ENCODE measurements at places on chromosomes 13 and 19. TPM values are rescaled to one million over a fixed set of nuclear protein-coding genes. Genes with fewer than 3 reads are reported as not detected.

TMEM38A gene
- total RNA-seq, result 3.5 TPM

MEIOSIN gene
- not detected for total RNA-seq

MAMSTR gene
- 0.90 TPM for total RNA-seq

ELF1 gene
- 56.2 TPM for total RNA-seq

JOSD2 gene
- 31.7 TPM for total RNA-seq

NAPA gene
- total RNA-seq, result 83.8 TPM

GRCh38 chr13:54637366-54637765, 1608.8 kb downstream of the OLFM4 start:
- DNase-seq, result no peak

- peak; percentile 63 for DNase-seq
Observed at GRCh38 chr19:46610851-46611770, 10.0 kb downstream of the CALM3 start.

GRCh38 chr13:70339738-70340137, 231.5 kb upstream of the KLHL1 start:
- no peak for DNase-seq

- peak; percentile 99 for DNase-seq
Observed at GRCh38 chr19:12294249-12295158, at the start of gene ZNF44. Gene ZNF44, minus strand, starts transcription at chr19:12294883. Its CDS starts 189 bp downstream, at chr19:12294694.

DNA sequence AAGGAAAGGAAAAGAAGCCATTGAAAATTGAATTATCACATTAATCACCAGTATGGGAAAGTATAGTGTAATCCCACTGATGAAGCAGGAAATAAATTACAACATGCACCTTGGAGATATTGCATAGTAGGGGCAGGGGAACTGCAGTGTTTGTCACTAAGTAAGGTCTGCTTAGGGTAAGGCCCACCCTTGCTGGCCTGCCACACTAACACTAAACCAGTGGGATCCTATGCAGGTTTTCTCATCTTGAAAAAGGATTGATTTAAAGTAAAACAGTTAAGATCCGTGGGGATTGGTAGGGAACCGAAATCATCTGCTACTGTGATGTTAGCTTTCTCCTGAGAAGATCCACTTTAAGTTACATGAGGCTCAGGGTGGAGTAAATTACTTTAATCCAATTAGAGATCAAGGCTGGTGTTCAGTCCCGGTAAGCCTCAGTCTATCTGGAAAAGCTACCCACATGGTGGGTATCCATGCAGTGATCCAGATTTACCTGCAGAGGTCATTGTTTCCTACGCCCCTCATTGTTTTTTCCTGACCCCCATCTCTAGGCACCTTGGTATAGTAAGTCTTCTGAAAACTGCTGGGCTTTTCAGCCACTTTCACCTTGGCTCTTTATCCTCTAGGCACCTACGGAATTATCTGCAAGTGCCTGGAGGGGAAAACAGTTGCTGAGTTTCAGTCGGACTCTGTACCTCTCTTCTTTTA, 1014.9 kb upstream of the ATXN8OS start:
- DNase-seq, result no peak

GRCh38 chr19:51127755-51128154, 3.0 kb downstream of the SIGLEC9 start:
- DNase-seq, result peak; percentile 79

GRCh38 chr13:89930861-89931260, 1416.6 kb upstream of the MIR17HG start:
- no peak for DNase-seq

- DNase-seq, result no peak
Observed at GRCh38 chr19:46426035-46426505, 2.7 kb downstream of the PNMA8C start.

- no peak for DNase-seq
Observed at GRCh38 chr13:105340061-105340606, 1195.3 kb downstream of the EFNB2 start.

DNA sequence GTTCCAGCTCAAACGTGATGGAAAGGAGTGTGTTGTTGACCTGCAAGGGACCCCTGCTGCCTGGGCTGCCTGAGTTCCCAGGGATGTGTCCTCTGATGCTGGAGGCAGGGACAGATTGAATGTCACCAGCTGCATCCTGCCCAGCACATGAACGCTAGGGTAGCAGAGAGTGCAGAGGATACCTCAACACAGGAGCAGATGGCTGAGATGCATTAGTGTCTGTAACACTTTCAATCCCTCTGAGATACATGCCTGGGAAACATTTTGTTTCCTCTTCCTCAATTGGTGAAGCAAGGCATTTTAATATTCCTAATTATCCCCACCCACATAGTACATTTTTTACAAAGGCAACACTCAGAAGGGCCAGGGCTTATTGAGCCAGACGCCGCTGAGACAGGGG, 106.4 kb upstream of the UBL3 start:
- no peak for DNase-seq

GRCh38 chr19:6260912-6261650, 18.7 kb downstream of the MLLT1 start:
- DNase-seq, result peak; percentile 78

DNA sequence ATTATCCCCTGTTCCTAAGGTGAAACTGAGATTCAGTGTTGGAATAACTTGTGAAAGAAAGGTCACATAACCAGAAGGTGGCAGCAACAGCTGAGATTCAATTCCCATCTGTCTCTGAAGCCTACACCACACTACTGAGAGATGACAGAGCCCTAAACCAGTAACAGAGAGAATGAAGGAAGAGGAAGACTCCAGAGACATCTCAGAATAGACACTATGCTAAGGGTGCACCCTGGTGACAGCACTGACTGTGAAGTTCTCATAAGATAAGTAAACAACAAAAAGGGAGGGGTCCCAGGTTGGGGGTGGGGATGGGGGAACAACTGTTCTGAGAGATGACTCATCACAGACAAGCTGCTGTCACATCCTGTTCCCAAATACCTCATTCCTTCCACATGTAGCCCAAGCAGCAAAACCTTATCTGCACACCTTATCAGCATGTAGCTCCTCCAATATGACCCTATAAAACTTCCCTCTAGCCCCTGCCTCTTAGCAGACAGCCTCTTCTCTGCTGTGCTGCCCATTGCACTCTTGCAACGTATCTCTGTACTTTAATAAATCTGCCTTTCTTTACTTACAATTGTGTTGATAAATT, 46.5 kb downstream of the UTP14C start:
- no peak for DNase-seq

DNA sequence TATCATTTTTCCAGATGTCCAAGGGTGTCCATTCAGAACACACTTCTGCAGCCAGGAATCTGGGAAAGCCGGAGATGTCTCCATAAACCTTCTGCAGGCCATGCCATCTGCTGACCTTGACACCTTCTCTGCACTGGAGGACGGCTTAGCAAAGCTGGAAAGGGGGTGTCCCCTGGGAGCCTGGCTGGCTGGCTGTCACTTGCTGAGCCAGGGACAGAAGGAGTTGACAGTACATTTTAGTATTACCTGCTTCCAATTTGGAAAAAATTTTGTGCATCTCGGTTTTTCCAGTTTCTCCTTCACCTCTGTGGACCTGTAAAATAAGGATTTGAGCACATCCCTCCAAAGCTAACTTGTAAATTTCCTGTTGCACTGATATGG, 8.1 kb upstream of the CHST8 start:
- no peak for DNase-seq

DNA sequence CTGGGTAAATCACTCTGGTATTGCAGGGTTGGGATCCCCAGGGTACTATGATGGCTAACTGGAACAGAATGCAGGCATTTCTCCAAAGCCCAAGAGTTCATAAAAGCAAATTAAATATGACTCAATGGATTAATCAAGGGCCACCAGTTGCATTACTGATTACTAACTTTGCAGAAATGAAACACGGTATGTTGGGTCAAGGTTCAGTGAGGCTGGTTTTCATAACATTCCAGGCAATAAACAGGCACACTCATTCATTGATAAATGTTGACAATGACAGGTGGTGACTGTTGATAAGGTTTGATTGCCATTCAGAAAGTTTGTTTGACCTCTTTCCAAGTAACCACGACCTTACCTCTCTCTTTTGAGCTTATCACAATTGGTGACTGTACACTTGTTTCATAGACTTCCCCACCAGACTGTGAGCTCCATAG, 506 bp upstream of the AP1M1 start:
- no peak for DNase-seq

GRCh38 chr19:19490214-19490968, 25.0 kb downstream of the TSSK6 start:
- DNase-seq, result peak; percentile 91

DNA sequence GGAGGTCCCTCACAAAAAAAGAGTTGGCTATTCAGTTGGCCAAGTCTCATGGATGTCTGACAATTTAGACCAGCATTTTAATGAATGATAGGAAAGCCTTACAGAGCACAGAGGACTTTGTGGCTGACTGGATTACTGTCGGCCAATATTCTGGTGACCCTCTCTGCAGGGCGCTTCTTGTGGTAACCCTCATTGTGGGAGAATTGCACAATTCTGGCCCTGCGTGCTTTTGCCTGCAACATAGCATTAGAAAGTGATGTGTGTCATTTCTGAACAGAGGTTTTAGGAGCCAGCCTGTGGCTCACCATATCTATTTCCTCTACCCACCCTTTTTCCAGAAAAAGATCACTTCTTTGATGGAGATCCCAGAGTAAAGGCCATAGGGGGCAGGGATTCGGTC, 71.4 kb downstream of the EFNB2 start:
- DNase-seq, result no peak

- DNase-seq, result no peak
Observed at GRCh38 chr13:54563286-54563685, 1534.7 kb downstream of the OLFM4 start.

DNA sequence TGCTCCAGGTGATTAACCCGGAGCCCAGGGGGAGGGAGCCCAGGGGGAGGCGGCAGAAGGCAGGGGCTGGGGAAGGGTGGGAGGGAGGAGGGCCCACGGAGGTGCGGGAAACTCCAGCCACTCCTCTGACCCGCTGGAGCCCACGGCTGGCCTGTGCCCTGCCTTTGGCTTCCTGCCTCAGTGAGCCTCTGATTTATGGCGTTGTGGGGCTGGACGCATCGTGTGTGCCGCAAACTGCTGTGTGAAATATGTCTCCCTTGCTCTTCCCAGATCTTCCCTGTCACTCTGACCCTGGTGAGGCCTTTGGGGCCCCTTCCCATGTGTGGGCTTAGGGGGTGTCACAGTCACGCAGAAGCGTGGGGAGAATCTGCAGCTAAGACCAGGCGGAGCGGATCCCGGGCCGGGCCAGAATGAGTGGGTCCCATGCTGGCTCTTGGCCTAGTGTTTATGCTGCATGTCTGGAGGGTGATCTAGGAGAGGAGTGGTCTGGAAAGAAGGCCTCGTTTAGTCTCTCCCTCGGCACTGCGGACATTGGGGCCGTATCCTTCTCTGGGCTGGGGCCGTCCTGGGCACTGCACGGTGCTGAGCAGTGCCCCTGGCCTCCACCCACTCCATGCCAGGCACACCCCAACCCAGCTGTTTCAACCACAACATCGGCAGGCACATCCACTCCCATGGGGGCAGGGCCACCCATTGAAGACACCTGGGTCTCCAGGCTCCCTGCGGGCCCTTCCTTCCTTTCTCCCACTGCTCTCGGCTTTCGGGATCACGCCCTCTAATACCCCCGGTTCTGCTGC, 123.0 kb downstream of the KDM4B start:
- no peak for DNase-seq

All from posterior vena cava (tissue), 2 donors.